Transverse colon (tissue), 4 donors: ENCODE measurements at places on chromosomes 6 and 20. TPM values are rescaled to one million over a fixed set of nuclear protein-coding genes. Genes with fewer than 3 reads are reported as not detected.

Gene SNAP25
- total RNA-seq: 1.4 TPM

Gene BHLHE23
- not detected for total RNA-seq

Gene SLC22A16
- total RNA-seq: not detected

Gene TAF8
- 36.2 TPM for total RNA-seq

Gene HS3ST5
- 0.32 TPM for total RNA-seq

DNA sequence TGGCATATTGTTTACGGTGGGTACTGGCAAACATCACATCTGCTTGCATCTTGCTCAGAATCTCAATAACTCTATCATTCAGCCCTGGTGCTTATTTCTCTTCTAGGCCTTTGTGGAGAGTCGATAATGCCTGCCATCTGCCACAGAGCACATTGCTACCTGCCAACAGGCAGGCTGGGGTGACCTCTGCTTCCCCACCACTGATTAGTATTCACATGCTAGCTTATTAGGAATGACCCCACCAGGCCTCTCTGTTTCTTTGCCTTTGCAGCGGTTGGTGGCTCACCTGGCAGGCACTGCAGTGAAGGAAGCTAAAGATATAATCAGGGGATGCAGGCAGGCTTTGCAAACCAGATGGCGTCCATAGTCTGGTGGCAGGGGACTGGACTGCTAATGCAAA lies 154.5 kb downstream of the MMS22L start:
- DNase-seq: no peak

DNA sequence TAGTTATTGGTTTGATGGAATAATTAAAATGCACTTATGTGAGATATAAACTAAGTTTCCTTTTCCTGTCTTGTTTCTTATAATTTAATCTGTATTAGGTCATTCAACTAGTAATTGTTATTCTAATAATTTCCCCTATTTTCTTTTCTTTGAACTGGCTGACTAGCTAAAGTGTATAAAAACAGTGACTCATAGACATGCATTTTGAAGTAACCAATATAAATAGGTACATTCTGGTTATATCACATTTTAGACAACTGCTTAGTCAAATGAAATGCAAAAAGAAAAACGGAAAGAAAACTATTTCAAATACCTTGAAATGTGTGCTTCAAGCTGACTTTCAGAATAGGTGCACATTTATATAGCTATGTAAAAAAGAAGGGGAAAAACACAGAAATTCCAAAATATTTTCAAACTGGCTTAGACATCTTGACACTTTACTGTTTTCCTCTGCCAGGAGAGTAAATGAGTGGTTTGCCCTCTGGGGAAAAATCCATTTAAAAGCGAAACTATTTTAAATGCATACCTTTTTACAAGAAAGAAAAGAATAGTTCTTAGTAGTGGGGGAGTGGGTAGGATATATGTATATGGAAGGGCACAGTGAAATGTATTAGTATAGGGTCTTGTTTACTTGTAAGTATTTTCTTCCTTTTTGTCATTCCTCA lies 28.3 kb downstream of the KCNQ5 start:
- no peak for DNase-seq

GRCh38 chr6:142395768-142396231 lies 94.0 kb downstream of the ADGRG6 start:
- no peak for DNase-seq

GRCh38 chr20:10519361-10520046 lies 84.4 kb downstream of the SLX4IP start:
- no peak for DNase-seq

DNA sequence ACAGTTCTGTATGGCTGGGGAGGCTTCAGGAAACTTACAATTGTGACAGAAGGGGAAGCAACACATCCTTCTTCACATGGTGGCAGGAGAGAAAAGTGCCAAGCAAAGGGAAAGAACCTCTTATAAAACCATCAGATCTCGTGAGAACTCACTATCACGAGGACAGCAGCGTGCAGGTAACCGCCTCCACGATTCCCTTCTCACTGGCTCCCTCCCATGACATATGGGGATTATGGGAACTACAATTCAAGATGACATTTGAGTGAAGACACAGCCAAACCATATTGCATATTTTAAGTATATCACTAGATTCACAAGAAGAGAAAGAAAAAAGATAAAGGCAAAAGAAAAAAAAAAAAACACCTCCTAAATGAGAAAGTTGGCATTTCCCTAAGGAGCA lies 431.9 kb upstream of the RGS17 start:
- no peak for DNase-seq

- DNase-seq: no peak
These were observed 12.2 kb downstream of the DUSP15 start for GRCh38 chr20:31857861-31858759.

GRCh38 chr6:72758901-72759300 lies 137.0 kb downstream of the KCNQ5 start:
- DNase-seq: no peak

DNA sequence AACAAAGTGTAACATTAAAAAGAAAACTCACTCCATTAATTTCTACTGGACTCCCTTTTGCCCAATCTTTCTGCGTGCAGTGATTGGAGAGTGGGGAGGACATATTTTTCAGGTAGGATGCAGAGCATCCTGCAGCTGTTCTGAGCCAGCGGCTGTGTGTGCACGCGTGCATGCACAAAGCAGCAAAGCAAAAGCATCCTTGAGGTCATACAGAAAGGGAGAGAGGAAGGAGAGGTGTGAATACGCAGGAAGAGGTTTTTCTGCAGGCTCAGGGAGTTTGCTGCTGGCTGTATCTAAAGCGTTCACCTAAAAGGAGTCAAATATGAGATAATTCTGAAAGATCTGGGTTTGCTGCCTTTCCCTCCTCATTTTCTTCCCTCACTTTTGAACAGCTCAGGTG lies 108.4 kb downstream of the HUS1B start:
- DNase-seq: no peak

DNA sequence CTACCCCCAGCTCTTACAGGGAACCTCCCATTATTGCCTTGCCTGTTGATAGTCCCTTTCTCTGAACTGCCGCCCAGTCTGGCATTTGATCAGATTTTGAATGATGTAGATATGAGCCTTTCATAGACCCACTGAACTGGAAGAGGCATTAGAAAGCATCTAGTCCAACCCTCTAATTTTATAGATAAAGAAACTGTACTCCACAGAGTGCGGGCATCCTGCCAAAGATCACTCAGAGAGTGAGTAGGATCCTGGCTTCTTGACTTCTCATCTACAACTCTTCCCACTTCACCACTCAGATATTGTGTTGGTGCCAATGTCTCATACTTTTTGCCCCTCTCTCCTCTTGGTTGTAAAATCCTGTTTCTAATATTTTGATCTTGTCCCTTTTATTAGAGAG lies 179.2 kb upstream of the BMP2 start:
- peak; percentile 18 for DNase-seq

DNA sequence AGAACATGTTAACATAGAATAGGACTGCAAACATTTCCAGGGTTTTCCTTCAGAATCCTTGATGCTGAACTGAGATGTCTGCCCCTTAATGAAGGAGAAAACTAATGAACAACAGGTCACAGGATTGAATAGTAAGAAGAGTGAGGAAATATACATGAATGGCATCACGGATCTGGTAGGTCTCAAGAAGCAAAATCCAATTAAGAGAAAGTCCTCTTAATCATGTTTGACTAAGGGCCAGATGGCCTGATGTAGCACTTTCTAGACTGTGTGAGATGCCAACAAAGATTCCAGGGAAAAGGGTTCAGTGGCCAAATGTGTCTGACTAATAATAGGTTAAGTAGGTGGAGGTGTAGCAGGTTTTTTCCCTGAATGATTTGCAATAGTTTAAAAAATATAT lies 13.7 kb upstream of the SHPRH start:
- no peak for DNase-seq

DNA sequence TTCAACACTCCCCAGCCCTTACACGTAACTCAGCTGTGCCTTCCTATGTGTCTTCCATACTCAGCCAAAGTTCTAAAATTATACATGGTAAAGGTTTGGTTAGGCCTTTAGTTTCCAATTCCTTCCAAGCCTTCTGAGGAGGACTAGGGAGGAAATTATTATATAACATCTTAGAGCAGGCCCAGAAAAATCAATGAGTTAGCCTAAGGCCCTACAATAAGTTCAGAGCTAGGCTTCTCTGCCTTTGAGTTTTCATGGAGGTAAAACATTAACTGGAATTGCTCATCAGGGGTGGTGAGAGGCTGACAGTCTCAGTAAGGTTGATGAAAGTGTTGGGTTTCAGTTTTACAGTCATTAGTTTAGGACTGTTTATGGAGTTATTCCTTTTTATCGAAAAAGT lies 286.0 kb downstream of the ADGB start:
- no peak for DNase-seq

DNA sequence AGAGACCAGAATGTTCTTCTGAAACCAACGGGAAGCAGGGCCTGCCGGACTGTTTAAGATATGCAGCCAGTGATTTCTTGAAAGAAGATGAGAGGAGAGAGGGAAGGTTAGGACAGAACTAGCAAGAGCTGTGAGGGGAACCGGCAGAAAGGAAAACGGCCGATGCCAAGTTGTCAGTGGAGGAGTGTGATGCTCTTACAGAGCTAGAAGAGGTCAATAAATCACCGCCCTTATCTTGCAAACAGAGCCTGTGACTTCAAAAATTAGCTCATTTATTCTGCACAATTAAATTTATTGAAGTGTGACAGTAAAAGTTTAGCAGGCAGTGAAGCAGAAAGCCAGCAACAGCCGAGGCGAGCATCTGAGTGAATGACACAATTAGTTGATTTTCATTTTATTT lies 509.5 kb upstream of the ID4 start:
- no peak for DNase-seq

DNA sequence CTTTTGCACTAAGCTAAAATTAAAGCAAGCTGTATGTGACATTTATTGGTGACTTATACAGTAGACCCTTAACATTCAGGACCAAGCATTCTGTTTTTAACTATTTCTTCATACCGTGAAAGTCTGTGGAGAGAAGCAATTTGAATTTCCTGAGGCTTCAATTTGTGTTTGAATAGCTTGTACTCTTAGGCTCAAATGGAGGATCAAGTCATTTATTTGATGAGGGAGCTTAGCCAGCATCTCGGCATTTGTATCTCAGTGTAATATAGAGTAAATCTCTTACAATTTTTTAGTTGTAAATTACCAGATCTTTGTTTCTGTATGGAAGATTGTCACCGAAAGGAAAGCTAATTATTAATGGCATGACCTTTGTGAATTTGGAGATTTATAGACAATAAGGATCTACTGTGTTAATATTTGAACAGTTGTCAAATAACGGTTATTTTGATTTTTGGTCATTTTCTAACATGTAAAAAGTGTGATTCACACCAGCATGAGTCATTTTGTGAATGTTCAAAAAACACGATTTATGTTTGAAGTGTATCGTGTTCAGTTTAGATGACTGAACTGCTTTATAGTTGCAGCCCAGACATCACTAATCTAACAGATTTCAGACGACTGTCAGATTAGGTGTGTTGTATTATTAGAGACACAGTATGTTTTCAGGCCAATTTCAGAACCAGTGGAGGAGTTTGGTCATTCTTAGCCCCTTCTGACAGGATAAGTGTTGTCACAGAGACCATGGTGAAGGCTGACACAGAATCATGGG lies 332.9 kb downstream of the CDKAL1 start:
- DNase-seq: no peak

GRCh38 chr6:150458579-150458978 lies 89.8 kb downstream of the IYD start:
- no peak for DNase-seq

DNA sequence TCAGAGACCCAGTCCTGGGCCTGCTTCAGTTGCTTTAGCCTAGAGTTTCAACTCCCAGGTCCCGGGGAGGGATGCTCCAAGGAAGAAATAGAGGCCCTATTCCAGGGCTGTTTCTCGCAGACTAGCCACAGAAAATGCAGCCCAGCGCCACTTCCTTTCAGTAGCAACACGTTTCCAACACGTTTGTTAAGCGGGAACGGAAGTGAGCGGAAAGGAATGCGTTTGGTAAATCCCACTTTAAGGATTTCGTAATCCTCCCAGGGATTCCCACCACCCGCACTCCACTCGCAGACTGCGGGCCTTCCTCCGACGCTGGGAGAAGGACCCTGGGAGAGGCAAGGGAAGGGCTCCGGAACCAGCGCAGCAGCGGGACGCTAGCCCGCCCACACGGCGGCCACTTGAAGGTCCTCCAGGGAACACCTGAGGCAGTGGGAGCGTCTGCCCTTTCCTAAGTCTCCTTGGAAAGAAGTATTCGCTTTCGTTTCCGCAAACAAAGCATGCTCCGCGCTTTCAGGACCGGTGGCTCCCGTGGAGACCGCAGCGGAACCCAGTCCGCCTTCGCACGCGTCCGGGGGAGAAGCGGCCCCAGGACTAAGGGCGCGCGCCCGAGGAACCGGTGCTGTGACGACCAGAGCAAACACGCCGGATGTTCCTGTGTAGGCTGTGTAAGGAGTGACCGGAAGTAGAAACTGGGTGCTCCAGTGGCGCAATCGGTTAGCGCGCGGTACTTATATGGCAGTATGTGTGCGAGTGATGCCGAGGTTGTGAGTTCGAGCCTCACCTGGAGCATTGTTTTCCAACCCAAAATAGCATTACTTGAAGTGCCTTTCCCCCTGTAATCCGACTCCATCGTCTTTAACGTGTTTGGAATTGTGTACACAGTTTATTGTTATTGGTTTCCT lies 227.6 kb upstream of the PRSS16 start:
- peak; percentile 81 for DNase-seq

GRCh38 chr6:75438013-75438431 lies 55.6 kb downstream of the FILIP1 start:
- no peak for DNase-seq

DNA sequence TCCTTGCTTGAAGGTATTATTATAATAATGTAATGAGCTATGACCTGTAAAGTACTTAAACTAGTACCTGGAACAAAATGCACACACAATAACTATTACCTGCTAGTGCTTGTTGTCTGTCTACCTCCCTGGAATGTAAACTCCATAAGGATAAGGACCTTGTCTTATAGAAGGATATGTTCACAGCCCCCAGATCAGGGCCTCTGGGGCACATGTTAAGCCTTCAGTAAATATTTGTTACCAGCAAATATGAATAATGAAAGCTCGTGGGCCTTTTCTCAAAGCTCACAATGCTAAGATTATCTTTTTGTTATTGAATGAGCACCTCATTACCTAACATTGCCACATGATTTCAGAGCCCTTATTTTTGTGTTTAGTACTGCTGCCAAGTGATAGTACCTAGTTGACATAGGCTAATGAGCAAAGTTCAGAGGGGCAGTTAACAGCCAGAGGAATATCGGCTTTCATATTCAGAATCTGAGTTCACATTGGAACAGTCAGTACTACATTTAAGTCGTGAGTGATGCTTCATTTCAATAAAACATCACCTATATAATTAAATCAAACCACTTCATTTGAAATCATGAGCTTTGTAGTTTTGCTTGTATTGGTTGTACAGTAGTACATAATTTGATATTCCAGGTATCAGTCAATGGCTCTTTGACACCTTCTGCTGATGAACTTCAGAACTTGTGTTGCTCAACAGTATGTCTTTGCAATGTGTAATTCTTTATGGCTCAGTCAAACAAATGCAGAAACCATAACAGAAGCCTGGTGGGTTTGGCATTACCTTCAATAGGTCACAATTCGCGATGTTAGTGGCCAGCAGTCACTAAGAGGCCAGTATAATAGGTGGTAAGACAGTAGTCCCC lies 11.8 kb upstream of the SMLR1 start:
- no peak for DNase-seq

- DNase-seq: peak; percentile 85
These were observed at the start of gene MICB for GRCh38 chr6:31497531-31498476. Gene MICB (plus strand): TSS chr6:31498145. CDS start chr6:31498194, 49 bp downstream.
